ENCODE measurements at places on chromosomes 5 and 9.
A peak's percentile ranks its signal among the peaks of the same experiment; 100 is the strongest.

GRCh38 chr5:143229426-143229895 is 174.0 kb downstream of the NR3C1 start:
- DNase-seq = no peak

DNA sequence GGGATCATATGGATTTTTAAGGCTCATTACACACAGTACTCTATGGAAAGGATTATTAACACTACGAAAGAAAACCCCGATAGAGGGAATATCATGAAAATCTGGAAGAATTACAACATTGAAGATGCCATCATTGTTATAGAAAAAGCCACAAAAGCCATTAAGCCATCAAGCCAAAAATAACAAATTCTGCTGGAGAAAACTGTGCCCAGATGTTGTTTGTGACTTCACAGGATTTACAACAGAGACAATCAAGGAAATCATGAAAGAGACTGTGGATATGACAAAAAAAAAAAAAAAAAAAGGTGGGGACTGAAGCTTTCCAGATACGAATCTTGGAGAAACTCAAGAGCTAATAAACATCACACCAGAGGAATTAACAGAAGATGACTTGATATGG is 433.8 kb upstream of the CDH6 start:
- no peak for DNase-seq

- DNase-seq = peak; percentile 12
Observed at GRCh38 chr9:83620841-83621636, 1.9 kb upstream of the IDNK start.

GRCh38 chr5:123215929-123216702 is 127.1 kb downstream of the PRDM6 start:
- no peak for DNase-seq

- DNase-seq = no peak
Observed at GRCh38 chr9:35743452-35743851, 5.6 kb downstream of the GBA2 start.

DNA sequence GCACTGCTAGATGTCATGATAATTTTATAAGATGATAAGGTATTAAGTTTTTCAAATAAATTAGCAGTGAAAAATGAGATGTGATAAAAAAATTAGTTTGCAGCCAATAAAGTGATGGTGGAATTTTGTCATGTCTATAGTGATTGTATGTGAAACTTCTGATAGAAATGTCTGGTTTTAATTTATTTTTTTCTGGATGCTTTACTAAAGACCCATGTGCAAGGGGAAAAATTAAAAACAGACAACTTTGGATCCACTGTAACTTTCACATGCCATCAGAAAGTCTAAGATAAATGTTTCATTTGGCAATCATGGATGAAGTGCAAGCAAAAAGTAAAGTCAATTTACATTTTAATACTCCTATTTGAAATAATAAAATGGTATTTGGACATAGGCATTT is 4.4 kb upstream of the NDUFS4 start:
- no peak for DNase-seq

- peak; percentile 63 for DNase-seq
Observed at GRCh38 chr9:133726401-133727276, 11.5 kb downstream of the SARDH start.

GRCh38 chr5:130198927-130199326 is 294.7 kb downstream of the CHSY3 start:
- no peak for DNase-seq

- DNase-seq = no peak
Observed at GRCh38 chr9:25691786-25692185, 13.5 kb upstream of the TUSC1 start.

GRCh38 chr5:10091701-10092100 is 158.0 kb downstream of the ATPSCKMT start:
- DNase-seq = no peak

DNA sequence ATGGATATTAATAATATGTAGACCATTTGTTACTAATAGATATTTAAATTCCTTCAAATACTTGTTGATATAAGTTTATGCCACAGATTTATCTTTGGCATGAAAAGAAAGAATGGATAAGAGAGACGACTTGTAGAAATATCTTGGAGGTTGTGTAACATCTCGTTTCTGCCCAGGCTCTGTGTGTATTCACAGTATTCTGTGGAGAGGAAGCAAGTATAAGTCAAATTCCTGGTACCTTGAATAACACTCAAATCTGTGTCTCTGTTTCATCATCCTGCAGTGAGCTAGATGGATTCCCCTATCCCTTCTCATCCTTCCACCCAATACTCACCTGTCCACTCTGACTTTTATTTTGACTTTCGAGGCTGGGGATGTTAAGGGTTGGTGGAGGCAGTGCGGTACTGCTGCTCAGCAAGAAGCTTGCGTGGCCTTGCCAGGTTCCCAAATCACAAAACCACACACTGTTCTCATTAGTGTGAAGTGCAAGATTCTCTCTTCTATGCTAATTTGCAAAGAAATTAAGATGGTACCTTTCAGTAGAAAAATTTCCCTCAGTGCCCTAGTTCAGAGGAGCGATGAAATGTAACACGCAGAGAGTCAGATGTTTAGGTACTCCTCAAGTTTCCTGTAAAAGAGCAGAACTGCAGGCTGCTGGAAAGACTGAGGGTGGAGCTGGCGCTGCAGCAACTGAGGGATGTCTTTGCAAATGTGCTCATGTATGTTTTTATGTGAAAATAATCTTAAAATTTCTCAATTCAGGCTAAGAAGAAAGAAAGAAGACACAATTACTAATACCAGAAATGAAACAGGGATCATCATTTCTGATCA is 42.6 kb upstream of the ANKRD18A start:
- no peak for DNase-seq

GRCh38 chr9:88889386-88889785 is 101.9 kb upstream of the S1PR3 start:
- no peak for DNase-seq

DNA sequence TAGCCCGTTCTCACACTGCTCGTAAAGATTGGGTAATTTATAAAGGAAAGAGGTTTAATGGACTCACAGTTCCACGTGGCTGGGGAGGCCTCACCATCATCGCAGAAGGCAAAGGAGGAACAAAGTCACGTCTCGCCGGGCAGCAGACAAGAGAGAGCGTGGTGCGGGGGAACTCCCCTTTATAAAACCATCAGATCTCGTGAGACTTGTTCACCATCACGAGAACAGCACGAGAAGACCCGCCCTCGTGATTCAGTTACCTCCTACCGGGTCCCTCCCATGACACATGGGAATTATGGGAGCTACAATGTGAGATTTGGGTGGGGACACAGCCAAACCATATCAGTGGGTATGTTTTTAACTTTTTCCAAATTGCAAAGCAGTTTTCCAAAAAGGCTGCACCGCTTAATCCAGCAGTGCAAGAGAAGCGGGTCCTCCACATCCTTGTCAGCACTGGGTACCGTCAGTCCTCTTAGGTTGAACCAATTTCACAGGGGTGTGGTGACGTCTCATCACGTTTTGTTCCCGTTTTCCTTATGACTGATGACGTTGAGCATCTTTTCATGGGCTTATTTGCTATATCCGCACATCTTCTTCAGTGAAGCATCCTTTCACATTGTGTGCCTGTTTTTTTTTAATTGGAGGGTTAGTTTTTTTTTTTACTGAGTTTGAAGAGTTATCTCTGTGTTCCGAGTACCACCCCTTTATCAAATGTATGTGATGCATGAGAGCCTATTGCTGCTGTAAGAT is 8.0 kb upstream of the FCN2 start:
- no peak for DNase-seq

DNA sequence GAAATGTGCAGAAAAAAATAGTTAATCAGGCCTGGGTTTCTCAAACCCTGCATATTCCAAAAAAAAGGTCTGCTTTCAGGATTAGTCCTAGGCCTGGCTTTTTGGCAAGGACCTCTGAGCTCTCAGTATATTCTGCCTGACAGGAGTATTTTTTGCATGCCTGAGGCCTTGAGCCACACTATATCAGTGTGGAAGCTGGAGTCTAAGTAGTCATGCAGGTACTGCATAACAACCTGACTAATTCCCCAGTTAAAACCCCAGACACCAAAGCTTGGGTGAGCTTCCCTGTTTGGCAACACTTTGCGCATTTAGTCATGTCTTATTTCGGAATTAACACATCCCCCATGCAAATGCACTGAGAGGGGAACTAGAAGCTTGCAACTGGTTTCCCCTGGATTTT is 359.5 kb downstream of the CETN3 start:
- no peak for DNase-seq

DNA sequence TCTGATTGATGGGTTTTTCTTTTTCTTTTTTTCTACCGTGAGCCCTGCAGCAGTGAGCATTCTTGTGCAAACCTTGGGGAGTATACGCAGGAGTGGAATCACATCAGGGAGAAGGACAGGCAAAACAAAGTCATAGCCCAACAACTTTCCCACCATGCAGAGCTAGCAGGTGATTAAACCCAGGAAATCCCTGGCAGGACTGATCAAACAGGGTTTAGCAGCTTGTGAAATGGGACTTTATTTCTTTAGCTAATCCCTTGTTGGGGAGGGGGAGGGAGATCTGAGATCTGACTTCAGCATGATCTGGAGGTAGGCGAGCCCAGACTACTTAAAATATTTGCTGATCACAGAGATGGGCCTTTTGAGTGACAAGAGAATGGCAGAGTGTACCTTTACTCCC is 162.0 kb upstream of the GLRA1 start:
- no peak for DNase-seq

DNA sequence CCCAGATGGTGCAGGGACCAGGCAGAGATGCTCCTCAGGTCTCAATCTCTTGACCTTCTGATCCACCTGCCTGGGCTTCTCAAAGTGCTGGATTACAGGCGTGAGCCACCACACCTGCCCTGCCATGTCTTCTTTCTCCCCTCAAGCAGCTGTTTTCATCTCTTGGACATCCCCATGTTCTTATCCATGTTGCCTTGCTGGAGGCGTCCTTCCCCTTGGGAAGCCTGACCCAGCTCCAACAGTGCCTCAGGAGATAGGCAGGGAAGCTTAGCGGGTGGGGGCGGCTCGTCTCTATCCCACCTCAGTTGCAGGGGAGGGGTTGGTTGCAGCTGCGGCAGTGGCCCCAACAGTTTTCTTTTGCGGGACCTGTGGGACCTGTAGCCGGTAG is 24.7 kb upstream of the SPATA31E1 start:
- no peak for DNase-seq

DNA sequence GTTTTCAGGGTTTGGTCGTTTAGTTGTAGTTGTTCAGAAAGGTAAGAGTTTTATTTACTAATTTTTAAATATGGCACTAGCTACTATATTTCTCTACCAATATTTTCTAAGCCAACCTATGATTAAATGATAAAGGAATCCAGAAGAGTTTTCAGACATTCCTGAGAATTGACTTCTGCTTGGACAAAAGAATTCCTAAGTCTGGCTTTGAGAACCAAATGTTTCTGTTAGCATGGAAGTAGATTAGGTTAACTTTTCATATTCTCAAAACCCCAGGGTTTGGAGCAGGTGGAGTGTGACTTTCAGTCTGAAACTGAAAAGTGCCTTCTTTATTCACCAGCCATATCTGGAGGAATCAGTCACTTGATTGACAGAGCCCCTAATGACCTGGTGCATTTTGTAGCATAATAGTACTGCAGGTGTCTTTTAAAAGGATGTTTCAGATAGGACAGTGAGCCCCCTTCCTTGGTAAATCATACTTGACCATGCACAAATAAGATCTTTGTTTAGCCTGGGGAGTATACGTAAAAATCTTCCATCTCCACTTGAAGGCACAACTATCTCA is 457.0 kb upstream of the ZNF462 start:
- DNase-seq = no peak

GRCh38 chr5:74034733-74035132 is 408.7 kb downstream of the ARHGEF28 start:
- DNase-seq = no peak

DNA sequence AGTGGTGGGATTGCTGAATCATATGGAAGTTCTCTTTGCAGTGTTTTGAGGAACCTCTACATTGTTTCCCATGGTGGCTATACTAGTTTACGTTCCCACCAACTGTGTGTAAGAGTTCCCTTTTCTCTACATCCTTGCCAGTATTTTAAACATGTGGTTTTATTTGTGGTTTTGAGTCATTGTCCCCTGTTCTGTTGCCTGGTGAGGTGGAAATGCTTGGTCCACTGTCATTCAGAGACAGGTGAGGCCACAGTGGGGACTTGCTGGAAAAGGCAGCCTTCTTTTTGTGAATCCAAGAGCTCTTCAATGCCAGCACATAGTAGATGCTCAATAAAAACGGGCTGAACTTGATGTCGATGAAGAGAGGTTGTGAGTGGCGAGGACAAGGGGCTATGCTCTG is 44.2 kb downstream of the SH3PXD2B start:
- DNase-seq = no peak

DNA sequence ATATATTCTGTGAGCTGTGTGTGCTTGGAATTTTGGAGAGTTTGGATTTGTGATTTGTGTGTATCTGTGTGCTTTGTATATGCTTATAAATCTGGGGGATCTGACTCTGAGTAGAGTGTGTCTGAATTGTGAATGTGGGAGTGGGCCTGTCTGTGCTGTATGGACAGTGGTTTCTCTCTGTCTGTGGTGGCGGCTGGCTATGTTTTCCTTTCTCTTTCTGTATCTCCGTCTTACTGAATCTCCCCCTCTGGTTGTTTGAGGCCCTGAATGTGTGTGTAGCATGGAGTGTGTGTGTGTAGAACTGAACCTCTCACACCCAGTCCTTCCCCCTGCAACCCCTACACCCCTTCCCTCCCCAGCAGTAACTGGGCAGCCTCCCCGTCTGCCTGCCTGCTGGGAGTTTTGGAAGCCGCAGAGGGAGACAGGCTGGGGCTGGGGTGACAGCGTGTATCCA is 4.7 kb downstream of the CXXC5 start:
- DNase-seq = no peak

- DNase-seq = no peak
Observed at GRCh38 chr5:143893638-143894037, 81.7 kb downstream of the HMHB1 start.

DNA sequence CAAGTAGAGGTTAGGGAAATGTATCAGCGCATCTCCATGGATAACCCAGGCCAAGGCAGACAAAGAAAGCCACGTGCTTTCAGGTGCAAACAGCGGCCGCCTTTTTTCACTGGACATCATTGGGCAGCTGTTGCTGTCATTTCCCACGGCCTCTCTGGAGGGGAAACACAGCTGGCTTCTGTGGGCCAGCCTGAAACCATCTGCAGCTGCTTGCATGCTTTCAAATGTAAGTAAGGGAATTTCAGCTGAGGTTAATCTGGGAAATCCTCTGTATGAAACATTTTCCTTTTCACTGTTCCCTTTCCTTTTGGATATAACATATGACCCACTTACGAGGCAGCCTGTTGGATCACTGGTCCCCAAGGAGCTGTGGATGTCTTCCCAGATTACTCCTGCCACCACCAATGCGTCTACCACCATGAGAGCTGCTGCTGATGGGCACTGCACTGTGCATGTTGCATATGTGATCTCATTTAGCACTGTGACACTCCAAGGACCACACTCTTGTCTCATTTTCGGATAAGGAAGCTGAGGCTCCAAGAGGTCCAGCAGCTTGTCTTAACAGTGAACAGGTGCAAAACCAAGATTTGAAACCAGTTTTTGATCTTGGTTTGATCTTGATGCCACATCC is 106.3 kb downstream of the C9orf152 start:
- no peak for DNase-seq

- no peak for DNase-seq
Observed at GRCh38 chr9:19113964-19114679, 11.4 kb upstream of the HAUS6 start.
